Lung (tissue), 17 donors: ENCODE measurements at places on chromosomes 5 and 9.

- H3K27ac ChIP-seq: no peak overlapping the region
- peaks cover 31% of the 10 kb centered on the region for H3K4me1 ChIP-seq
- no peak overlapping the region for H3K4me3 ChIP-seq
- H3K36me3 ChIP-seq: no peaks in the 10 kb centered on the region
These were observed 3.0 kb upstream of the HRCT1 start for GRCh38 chr9:35903049-35903448.

DNA sequence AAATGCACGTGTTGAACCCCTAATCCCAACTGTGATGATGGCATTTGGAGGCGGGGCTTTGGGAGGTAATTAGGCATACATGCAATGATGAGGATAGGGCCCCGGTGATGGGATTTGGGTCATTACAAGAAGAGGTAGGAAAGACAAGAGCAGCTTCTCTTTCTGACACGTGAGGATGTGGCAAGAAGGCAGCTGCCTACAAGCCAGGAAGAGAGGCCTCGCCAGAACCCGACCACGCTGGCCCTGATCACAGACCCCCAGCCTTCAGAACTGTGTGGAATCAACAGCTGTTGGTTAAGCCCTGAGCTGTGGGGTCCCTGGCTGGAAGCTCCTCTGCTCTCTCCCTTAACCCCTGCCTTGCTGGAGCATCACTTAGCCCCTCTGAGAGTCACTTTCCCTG, 57.5 kb downstream of the COL23A1 start:
- no peak for DNase-seq
- no peak overlapping the region for H3K4me3 ChIP-seq
- H3K27ac ChIP-seq: no peak overlapping the region
- no peaks in the 10 kb centered on the region for H3K36me3 ChIP-seq
- peaks cover 7% of the 10 kb centered on the region for H3K4me1 ChIP-seq

DNA sequence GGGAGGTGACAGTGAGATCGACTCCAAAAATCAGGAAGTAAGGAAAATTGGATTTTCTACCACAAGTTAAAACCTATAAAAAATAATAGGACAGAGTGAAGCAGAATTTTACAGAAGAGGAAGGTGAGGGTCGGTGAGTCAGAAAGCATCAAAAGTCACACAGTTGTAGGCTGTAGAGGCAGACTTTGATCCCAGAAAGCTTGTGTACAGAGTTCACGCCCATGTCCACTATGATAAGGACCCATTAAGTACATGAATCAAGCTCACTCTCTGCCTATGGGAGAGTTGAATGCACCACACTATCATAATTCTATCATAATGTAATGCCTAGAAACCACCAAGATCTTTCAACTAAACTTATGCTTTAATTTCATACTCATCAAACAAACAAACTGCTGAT, 291.2 kb downstream of the PRELID2 start:
- no peaks in the 10 kb centered on the region for H3K36me3 ChIP-seq
- no peak for DNase-seq
- no peak overlapping the region for H3K4me3 ChIP-seq
- peaks cover 17% of the 10 kb centered on the region for H3K4me1 ChIP-seq
- H3K27ac ChIP-seq: no peak overlapping the region

DNA sequence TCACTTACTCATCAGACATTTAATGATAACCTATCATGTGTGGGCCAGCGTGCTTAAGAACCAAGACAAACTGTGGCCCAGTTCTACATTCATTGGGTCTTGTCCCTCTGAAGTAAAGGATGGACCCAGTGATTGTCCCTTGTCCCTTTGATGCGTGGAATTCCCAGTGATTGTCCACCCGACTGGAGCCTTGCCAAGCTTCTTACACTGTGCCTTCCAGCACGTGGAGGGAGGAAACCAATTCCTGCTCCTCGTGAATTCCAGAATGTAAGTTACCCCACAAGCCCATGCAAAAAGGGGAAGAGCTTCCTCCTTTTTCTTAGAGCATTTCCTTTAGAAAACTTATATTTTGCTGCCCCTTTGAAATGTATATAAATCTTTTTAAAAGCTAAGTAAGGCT, 7.9 kb downstream of the CKMT2 start:
- H3K27me3 ChIP-seq: no peaks in the 10 kb centered on the region
- H3K4me1 ChIP-seq: peaks cover 24% of the 10 kb centered on the region
- H3K36me3 ChIP-seq: no peaks in the 10 kb centered on the region

DNA sequence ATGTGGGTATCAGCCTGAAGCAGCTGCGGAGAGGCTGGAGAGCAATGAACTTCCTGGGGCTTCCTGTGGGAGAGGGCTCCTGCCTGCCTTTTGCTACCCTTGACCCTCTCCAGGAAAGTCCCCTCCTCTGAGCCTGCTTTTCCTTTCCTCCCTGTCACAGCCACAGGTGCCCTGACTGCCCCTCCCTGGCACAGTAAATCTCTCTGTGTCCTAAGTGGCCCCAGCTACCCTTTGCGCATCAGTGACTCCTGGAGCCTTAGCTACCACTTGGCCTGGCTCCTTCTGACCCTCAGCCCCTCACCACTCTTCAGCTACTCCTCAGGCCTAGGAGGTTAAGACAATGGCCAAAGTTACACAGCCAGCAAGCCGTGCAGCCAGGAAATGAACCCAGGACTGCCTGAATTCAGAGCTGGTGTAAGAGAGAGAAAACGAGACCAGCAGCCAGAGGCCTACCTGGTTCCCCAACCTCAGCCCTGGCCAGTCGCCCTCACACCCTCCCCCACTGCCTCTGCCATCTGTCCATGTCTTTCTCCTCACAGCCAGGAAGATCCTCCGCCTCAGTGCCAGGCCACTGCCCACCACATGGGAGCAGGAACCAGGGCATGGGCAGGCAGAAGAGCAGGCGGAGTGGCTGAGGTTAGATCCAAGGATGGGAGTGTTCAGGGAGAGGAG, 18.6 kb downstream of the CNTFR start:
- H3K4me1 ChIP-seq: peaks cover 73% of the 10 kb centered on the region
- H3K36me3 ChIP-seq: no peaks in the 10 kb centered on the region
- no peak overlapping the region for H3K4me3 ChIP-seq
- DNase-seq: no peak

GRCh38 chr5:7214906-7215416, 181.0 kb upstream of the ADCY2 start:
- no peaks in the 10 kb centered on the region for H3K27me3 ChIP-seq
- H3K27ac ChIP-seq: no peak overlapping the region
- H3K4me1 ChIP-seq: no peaks in the 10 kb centered on the region
- H3K36me3 ChIP-seq: no peaks in the 10 kb centered on the region

DNA sequence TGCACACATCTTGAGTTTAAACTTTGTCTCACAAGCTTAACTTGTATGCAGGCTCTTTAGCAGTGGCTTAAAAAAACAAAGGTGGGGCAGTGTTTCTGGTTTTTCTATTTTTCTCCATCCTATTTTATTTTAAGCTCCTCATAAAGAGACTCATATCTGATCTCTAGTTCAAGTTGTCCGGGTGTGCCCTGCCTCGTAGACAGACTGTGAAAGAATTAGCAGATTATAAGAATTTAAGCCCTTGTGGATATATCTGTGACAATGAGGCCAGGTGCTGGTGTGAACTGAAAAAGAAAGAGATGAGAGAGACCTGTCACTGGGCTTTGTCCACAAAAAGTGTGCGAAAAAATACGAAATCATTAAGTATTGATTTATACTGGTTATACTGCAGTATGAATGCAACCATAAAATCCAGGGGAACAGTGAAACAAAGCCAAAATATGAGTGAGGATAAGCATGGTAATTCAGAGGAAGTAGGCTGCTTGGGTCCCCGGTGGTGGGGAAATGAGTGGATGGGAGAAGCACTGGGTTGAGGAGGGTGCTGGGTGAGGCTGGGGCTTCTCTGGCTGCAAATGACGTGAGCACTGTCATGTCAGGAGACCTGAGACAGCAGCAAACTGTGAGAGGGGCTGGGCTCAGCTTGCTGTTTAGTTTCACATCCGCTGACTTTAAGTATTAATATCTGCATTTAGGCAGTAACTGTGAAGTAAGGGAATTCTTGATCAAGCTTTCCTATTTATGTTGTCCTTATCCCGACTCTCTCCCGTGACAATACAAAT, 179.7 kb upstream of the ANKRD55 start:
- H3K4me3 ChIP-seq: no peak overlapping the region
- H3K4me1 ChIP-seq: no peaks in the 10 kb centered on the region
- no peak overlapping the region for H3K27ac ChIP-seq

- H3K4me1 ChIP-seq: peaks cover 8% of the 10 kb centered on the region
- H3K27me3 ChIP-seq: no peaks in the 10 kb centered on the region
- no peaks in the 10 kb centered on the region for H3K36me3 ChIP-seq
- DNase-seq: peak; percentile 92
These were observed at the start of gene DCAF10 for GRCh38 chr9:37800631-37801286. Gene DCAF10, plus strand, starts transcription at chr9:37800797. Its CDS starts 70 bp downstream, at chr9:37800867.

DNA sequence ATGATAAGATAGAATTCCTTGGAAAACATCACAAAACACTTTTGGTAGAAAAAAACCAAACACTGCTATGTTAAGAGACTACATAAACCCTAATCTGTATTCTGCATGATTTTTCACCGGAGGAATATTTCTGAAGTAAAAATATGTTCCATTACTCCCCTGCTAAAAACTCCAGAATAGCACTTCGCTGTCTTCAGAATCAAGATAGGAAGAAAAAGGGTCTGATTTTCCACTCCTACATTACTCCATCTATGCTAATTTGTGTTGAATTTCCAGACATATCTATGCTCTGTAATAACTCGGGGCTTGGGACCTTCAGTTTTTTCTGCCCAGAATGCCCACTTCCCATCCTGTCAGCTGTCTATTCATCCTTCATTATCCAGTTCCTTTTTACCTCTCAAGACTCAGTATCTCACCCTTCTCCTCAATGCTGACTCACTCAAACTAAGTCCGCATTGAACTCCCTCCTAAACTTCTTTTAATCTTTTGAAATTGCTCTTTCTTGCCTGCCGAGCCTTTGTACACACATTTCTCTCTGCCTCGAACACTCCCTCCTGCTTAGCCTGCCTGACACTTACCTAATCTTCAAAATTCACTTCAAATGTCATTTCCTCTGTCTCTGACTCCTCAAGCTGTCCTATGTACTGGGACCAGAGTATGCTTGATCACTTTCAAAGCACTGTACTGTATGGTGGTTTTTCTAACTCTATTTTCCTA, 171.0 kb downstream of the ARRDC3 start:
- no peak for DNase-seq
- no peaks in the 10 kb centered on the region for H3K36me3 ChIP-seq
- no peaks in the 10 kb centered on the region for H3K27me3 ChIP-seq
- H3K4me1 ChIP-seq: no peaks in the 10 kb centered on the region
- H3K4me3 ChIP-seq: no peak overlapping the region
- no peak overlapping the region for H3K27ac ChIP-seq

DNA sequence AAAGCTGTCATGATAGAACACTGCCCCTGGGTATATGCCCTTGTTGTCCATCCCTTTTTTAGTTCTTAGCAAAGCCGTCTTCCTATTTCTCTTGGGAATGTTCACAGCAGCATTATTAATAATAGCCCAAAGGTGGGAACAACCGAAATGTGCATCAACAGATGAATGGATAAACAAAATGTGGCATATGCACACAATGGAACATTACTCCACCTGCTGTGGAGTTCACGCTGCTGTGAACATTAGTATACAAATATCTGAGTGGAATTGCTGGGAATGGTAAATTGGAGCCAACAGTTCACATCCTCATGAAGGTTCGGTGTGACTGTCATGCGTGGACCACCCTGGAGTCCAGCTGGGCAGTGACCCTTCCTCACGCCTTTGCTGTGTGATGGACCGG, 36.5 kb upstream of the NUTM2G start:
- H3K27me3 ChIP-seq: no peaks in the 10 kb centered on the region
- H3K36me3 ChIP-seq: peaks cover 5% of the 10 kb centered on the region

DNA sequence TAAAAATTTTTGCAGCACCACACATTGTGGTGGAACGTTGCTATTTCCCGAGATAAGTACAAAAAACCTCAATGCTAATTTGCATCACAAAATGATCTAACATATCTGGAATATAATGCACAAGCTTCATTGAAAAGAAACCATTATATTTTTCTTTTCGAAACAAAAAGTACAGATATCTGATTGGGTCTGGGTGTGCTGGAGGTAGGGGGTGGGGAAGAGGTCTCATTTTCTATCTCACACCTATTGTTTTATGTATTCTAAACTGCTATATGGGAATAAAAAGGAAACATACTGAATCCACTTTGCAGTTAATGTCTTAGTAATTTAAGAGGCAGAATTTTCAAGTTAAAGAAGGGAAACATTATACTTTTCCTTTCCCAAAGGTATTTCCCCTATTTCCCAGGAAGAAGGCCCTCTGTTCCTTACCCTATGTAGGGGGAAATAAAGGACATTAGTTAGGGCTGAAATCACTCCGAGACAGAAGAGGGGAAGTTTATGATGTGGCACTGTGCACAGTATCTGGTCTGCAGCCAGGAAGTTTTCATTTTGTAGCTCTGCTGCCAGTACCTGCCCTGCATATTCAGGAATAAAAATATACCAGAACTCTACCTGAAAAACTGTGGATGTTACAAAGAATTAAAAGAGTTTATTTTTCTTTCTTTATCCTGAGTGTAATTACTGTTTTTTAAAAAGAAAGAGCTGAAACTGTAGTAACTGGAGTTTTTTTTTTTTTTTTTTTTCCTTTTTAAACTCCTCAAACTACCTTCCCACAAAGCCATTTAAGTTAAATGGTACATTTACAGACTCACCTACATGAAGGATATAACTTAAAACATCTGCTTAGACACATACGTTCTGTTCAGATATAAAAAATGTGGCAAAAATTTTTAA, 7.4 kb downstream of the MEF2C start:
- peak overlapping the region; percentile 60 for H3K27ac ChIP-seq
- H3K27me3 ChIP-seq: no peaks in the 10 kb centered on the region
- no peaks in the 10 kb centered on the region for H3K4me1 ChIP-seq

GRCh38 chr9:79501546-79501945, 70.2 kb upstream of the TLE4 start:
- H3K36me3 ChIP-seq: no peaks in the 10 kb centered on the region
- DNase-seq: no peak
- no peak overlapping the region for H3K4me3 ChIP-seq
- no peaks in the 10 kb centered on the region for H3K4me1 ChIP-seq

DNA sequence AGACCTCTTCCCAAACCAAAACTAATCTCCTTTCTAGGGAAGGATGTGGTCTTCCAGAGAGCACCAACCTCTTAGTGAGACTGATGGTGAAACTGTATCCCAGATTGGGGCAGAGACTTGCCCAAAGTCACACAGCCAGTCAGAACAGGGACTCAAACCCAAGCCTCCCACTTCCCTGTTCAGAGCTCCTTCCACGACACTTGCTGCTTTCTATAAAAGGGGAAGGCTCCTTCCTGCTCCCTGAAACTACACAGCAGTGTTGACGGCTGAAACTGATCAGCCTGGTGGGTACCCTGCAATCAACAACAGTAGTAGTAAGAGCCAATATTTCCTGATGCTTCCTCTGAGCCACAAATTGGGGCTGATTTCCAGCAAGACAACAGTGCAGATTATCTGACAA, 1.5 kb downstream of the TOR2A start:
- no peaks in the 10 kb centered on the region for H3K27me3 ChIP-seq
- peaks cover 4% of the 10 kb centered on the region for H3K4me1 ChIP-seq
- DNase-seq: no peak
- H3K36me3 ChIP-seq: peaks cover 21% of the 10 kb centered on the region
- no peak overlapping the region for H3K27ac ChIP-seq

- H3K27me3 ChIP-seq: no peaks in the 10 kb centered on the region
- H3K36me3 ChIP-seq: no peaks in the 10 kb centered on the region
- no peak overlapping the region for H3K4me3 ChIP-seq
These were observed 69.5 kb upstream of the GARNL3 start for GRCh38 chr9:127194881-127195713.

DNA sequence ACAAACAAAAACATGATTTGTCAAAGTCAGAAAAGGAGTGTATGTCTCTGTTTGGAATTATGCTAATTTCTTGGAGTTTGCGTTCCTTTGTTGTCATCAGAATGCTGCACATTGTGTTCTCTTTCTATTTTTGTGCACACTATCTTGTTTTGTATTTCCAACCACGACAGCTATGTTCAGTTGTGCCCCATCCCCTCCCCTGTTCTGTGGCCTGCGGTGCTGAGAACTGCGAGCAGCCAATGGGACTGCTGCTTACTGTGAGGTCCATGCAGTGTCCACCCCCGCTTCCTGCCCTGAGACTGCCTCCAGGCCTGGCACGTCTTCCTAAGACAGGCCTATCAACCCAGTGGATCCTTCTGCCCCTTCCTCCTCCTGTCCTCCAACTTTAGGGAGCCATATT, 76.8 kb downstream of the PALM2AKAP2 start:
- peak overlapping the region; percentile 100 for H3K27ac ChIP-seq
- H3K27me3 ChIP-seq: no peaks in the 10 kb centered on the region
